SW480 (cell line): ENCODE measurements at places on chromosomes 7 and 10.

GRCh38 chr10:30763918-30764317 is 134.4 kb upstream of the LYZL2 start:
- no peak for DNase-seq

DNA sequence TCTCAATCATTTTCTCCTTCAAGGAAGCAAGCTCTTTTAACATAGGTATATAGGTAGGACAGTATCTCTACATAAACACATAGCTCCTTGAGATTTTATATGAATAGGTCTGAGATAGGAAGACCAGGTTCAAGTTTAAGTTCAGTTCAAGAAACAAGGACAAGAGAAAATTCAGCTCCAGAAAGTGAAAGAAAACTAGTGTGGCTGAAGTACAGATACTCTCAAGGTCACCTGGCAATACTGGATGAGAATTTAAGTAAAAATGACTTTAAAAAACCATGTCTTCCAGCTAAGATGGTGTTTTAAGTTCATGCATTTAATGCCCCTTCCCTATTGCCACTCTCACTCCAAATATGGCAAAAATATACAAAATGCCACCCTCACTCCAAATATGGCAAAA is 91.3 kb downstream of the OSBPL3 start:
- DNase-seq: no peak

- no peak for DNase-seq
Observed at GRCh38 chr7:132414857-132415256, 161.4 kb downstream of the PLXNA4 start.

DNA sequence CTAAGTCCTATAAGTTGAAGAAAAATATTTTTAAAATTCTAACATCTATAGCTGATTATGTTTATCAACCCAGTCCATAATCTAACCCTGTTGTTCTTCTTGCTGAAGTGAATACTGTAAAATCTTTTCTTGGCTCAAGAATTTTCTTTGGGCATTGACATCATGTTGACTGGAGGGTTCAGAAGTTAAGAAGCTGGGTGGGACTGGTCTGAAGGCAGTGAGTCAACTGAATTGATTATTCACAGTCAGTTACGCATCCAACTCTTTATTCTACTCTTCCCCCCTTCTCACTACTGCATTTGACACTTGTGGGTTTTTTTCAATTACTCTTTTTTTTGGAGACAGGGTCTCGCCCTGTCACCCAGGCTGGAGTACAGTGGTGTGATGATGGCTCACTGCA is 31.0 kb downstream of the DENND2A start:
- DNase-seq: no peak

DNA sequence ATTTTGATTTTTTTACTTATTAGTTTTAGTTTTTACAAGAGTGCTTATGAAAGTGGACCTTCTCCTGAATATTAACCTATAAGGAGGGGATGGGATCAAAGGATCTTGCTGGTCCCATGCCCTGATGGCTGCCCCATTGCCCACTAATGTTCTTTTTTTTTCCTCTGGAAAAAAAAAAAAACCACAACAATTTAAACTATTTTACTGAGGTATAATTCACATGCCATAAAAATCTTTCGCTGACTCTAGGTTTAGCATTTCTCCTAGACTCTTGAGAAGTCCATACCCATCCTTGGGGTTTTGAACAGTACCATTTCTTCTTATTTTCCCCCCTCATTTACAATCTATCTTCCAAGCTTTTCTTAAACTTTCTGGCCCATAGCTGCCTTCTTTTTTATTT is 481.8 kb downstream of the TFEC start:
- no peak for DNase-seq

DNA sequence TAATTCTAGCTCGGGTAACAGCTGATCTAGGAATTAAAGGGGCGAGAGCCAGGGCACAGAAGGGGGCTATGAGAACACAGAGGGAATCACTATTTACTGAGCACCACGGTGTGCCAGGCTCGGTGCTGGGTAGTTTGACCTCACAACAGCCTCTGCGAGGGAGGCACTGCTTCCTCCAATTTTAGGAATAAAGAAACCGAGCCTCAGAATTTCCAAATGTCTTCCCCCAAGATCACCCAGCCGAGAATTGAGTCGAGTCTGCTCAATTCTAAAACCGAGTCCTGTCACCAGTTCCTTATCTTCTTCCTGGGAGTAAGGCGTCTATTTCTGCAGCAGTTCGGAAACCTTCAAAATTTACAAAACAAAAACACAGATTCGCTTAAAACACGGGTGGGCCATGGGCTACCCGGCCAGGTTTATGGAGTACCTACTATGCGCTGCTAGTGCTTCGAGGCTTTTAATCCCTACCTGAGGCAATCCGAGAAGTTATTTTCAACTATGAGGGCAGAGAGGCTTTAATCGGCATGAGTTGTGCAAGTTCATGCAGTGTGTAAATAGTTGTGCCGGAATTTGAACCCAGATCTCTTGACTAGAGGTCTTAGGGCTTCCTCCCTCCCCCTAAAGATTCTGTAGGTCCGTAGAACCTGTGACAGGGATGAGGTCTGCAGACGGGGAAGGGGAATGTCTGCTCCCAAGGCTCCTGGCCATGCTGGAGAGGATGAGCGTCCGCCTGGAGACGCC is 872 bp upstream of the HMX2 start:
- DNase-seq: no peak

DNA sequence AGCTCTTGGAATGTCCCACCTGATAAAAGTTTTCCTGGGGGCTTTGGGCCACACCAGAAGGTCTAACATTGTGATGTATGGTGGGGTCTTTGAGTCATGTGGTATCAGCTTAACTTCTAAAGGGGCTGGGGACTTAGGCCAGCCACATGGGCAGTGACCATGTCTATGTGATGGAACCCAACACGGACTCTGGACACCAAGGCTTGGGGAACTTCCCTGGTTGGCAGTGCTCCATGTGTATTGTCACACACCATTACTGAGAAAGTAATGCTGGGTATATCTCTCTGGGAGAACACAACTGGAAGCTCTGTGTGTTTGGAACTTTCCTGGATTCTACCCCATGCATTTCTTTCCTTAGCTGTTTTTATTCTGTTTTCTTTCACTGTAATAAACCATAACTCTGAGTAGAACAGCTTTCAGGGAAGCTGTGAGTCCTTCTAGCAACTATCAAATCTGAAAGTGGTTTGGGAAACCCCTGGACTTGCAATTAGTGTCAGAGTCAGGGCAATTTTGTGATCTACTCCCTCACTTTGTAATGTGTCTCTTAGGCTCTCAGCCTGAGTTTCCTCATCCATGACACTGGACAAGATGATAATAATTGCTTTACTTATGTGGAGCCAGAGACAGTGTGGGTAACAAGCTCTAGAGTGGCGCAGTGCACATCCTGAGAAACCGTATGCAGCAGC is 28.4 kb upstream of the AGK start:
- DNase-seq: no peak

DNA sequence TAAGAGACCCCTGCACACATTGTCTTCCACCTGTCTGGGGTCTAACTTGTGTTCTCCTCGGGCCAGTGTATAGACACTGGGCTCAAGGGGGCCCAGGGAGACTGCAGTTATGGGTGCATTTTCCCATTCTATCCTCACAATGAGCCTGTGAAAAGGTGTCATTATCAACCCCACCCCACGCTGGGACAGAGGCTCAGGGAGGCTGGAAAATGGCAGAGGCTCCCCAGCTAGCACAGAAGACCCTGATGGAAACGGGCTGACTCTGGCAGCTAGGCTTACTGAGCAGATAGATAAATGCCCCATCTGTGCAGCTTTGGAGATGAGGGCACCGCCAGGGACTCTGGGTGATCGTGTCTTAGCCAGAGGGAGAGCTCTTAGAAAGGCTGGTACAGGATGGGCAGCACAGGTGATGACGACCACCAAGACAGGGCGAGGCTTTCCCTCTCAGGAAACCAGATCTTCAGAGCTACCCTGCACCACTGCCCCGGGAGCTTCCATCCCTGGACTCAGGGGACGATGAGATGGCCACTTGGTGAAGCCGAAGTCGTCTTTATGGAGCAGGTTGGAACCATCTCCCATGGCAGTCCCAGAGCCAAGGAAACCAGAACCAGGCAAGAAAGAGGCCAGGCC is 58.2 kb upstream of the CHST15 start:
- DNase-seq: no peak

- DNase-seq: no peak
Observed at GRCh38 chr7:24440892-24441291, 132.4 kb upstream of the PALS2 start.

DNA sequence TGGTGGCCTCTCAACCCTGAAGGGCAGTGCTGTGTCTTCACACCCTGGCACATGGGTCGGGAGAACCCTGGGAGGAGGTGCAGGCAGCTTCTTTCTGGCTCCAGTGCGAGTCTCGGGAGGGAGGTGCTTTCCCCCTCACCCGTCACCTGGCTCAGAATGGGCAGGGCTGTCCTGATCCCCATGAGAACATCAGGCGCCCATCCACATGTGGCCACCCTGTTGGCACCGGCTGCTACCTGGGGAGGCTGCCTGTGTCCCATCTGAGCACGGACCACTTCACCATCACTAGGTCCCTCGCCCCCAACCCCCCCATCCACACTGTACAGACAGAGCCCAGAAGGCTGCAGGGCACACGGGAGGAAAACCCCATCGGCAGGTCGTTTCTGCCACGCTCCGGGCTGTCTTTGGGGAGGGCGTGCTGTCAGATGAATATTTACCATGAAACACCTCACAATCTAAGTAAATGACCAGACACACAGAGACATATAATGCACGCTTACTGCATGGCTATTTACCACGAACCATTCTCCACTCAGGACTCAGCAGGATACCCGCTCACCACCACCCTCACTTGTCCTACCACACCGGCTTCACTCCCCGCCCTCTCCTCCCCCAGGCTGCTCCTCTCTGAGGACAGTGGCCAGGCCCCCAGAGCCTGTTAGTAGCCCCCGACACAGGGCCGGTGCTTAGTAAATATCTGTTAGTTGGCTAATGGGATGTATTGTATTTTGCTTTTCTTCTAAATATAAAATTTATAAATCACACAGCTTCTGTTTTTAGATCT is 282.2 kb downstream of the DNAJB6 start:
- no peak for DNase-seq

DNA sequence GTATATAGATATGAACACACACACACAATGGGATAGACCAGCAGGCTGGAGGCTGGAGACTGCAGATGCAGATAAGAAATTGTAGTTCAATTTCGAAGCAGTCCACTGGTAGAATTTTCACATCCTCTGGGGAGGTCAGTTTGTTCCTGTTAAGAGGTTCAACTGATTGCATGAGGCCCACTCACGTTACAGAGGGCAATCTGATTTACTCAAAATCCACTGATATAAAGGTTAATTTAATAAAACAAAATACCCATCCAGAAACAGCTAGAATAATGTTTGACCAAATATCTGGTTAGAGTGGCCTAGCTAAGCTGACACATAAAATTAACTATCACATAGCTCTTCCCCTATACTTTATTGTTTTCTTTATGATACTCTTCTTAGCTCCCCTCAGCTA is 162.9 kb upstream of the SMIM30 start:
- DNase-seq: no peak

- no peak for DNase-seq
Observed at GRCh38 chr10:42519761-42520460, 118.5 kb downstream of the ZNF33B start.

DNA sequence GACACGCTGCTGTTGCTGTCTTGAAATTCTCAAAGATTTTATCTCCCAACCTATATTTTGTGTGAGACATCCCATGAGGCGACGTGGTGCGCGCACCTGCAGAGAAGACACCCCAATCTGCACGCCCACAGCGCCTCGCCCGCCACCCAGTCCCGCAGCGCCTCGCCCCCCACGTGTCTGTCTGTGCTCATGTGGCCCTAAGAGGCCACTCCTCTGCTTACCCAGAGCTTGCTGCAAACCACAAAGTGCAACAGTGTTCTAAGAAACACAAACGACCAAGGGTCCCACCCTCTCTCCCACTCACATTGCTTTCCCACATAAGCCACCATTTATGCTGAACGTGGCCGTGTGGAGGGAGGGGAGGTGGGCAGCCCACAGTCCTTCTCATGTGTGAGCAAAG is 287.2 kb downstream of the PTPRN2 start:
- DNase-seq: no peak

GRCh38 chr10:69484736-69485135 is 33.5 kb downstream of the TSPAN15 start:
- no peak for DNase-seq

DNA sequence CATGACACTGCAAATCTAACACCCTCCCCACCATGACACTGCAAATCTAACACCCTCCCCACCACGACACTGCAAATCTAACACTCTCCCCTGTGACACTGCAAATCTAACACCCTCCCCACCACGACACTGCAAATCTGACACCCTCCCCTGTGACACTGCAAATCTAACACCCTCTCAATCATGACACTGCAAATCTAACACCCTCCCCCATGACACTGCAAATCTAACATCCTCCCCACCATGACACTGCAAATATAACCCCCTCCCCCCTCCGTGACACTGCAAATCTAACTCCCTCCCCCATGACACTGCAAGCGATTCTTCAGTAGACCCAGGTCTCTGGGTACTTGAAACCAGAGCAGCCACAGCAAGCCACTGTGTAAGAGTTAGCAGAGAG is 604.4 kb downstream of the DNAJB6 start:
- no peak for DNase-seq

DNA sequence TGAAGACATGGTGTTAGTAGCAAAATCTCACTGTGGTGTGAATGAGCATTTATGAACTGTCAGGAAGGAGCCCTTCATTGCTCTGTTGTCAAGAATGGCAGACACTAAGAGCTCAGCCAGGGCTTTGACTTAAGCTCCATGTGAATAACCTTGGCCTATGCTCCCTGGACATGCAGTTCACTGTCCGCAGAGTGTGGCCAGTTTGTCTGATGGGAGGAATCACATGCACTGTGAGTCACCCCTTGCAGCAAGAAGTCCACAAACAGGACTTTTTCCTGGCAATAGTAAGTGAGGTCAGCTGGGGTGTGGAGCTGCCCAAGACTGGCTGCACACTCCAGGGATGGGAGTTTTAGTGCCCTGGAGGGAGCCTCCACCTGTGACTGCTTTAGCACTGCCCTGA is 49.5 kb downstream of the ZNF37A start:
- DNase-seq: no peak

GRCh38 chr7:116524609-116525297 is at the start of gene CAV1:
Gene CAV1, plus strand, starts transcription at chr7:116525036. Its CDS starts 27 bp downstream, at chr7:116525063.
- DNase-seq: peak; percentile 78

GRCh38 chr10:6609625-6610024 is 29.5 kb upstream of the PRKCQ start:
- DNase-seq: no peak

- no peak for DNase-seq
Observed at GRCh38 chr10:96878057-96878456, 46.0 kb downstream of the LCOR start.

GRCh38 chr7:112160771-112161150 is 45.4 kb downstream of the DOCK4 start:
- no peak for DNase-seq

GRCh38 chr7:144730224-144730623 is 105.6 kb downstream of the TPK1 start:
- DNase-seq: no peak
